A673 (cell line): ENCODE measurements at places on chromosomes 13 and 19. TPM values are rescaled to one million over a fixed set of nuclear protein-coding genes. Genes with fewer than 3 reads are reported as not detected.

Gene EFNA2
- total RNA-seq, result 0.64 and 0.68 TPM in 2 replicates

Gene C1QTNF9
- 0.34 TPM in 1 of 2 replicates, not detected in the other for total RNA-seq

Gene HSH2D
- not detected in 2 replicates for total RNA-seq

Gene NALCN
- total RNA-seq, result 0.35 and 0.52 TPM in 2 replicates

Gene MAP3K10
- total RNA-seq, result 17.8 and 21.7 TPM in 2 replicates

Gene UBE2L5
- 0.21 TPM in 1 of 2 replicates, not detected in the other for total RNA-seq

Gene AZU1
- not detected in 2 replicates for total RNA-seq

Gene TTC9B
- not detected in 2 replicates for total RNA-seq

Gene PSG1
- not detected in 2 replicates for total RNA-seq

Gene ACP7
- total RNA-seq, result not detected in 2 replicates

Gene PTPRH
- total RNA-seq, result 0.17 and 0.55 TPM in 2 replicates

Gene MYH14
- 0.84 and 1.4 TPM in 2 replicates for total RNA-seq

Gene ITGBL1
- total RNA-seq, result 0.37 and 0.64 TPM in 2 replicates

Gene PSPN
- 3.4 and 3.6 TPM in 2 replicates for total RNA-seq

Gene KLK8
- not detected in 2 replicates for total RNA-seq

Gene LRRC4B
- total RNA-seq, result 23.1 and 24.9 TPM in 2 replicates

Gene SLC10A2
- total RNA-seq, result not detected in 2 replicates

Gene CAPN12
- total RNA-seq, result 0.69 and 0.96 TPM in 2 replicates

Gene ZNF382
- total RNA-seq, result 17.2 and 17.3 TPM in 2 replicates

Gene PCCA
- 93.0 and 105 TPM in 2 replicates for total RNA-seq

Gene TEX29
- 0.45 and 0.76 TPM in 2 replicates for total RNA-seq

Gene ZNF444
- 44.2 and 45.3 TPM in 2 replicates for total RNA-seq

Gene RUBCNL
- total RNA-seq, result 110 and 126 TPM in 2 replicates

Gene HCN2
- total RNA-seq, result 13.1 and 15.7 TPM in 2 replicates

Gene WASF3
- 4.6 and 5.1 TPM in 2 replicates for total RNA-seq

Gene LYPD3
- 0.21 and 0.31 TPM in 2 replicates for total RNA-seq

Gene SLC17A7
- total RNA-seq, result 1.7 and 1.8 TPM in 2 replicates

Gene DMRTC2
- not detected in 2 replicates for total RNA-seq

Gene ERICH6B
- not detected in 2 replicates for total RNA-seq

Gene MISP
- 0.11 TPM in 1 of 2 replicates, not detected in the other for total RNA-seq

Gene PDE4C
- not detected in 2 replicates for total RNA-seq

Gene PSG11
- not detected in 2 replicates for total RNA-seq

Gene ATP4A
- total RNA-seq, result not detected in 2 replicates

Gene FBXO17
- total RNA-seq, result 26.0 and 29.9 TPM in 2 replicates

Gene ZNF723
- not detected in 2 replicates for total RNA-seq

Gene ERVV-1
- not detected in 2 replicates for total RNA-seq

Gene SHISA7
- 0.21 and 0.26 TPM in 2 replicates for total RNA-seq

Gene MAN2B1
- 64.4 and 67.1 TPM in 2 replicates for total RNA-seq

Gene PRODH2
- total RNA-seq, result not detected in 2 replicates

Gene TMEM38A
- 8.3 and 8.6 TPM in 2 replicates for total RNA-seq

Gene ZNF730
- 7.6 and 8.7 TPM in 2 replicates for total RNA-seq

Gene CACNG7
- not detected in 2 replicates for total RNA-seq

Gene KLK15
- total RNA-seq, result not detected in 2 replicates

Gene PDE4A
- total RNA-seq, result 32.5 and 40.1 TPM in 2 replicates

Gene SIGLEC8
- not detected in 2 replicates for total RNA-seq
